Pons (tissue), 1 donor: ENCODE measurements at places on chromosomes 16 and 17.
A peak's percentile ranks its signal among the peaks of the same experiment; 100 is the strongest.

DNA sequence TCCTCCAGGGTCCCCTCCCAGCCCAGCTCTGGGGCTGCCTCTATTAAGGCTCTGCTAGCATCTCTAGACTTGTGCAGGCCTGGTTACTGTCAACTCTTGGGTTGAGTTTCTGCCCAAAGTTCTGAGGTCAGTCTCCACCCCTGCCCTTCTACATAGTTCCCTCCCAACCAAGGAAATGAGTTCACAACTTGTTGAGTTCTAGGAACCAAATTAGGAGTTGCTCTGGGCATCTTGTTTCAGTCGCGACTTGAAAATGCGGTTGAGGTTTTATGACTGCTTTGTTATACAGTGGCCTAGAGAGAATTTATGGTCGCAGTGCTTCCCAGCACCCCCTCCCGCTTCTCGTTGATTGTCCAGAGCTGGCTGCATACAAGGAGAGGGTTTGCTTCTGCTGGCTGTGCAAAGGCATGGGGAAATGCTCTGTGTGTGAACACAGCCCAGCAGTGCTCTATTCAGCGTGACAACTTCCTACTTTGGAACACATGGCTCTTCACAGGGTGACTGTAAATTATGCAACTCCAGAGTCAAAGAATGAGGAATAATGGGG lies 20.2 kb downstream of the GNAO1 start:
- peak; percentile 50 for DNase-seq

GRCh38 chr17:40317345-40317873 lies 8.4 kb downstream of the RARA start:
- DNase-seq = no peak

- peak; percentile 56 for DNase-seq
These were observed 20.0 kb upstream of the KIF19 start for GRCh38 chr17:74305865-74306654.

GRCh38 chr16:2739625-2740430 lies 12.6 kb upstream of the SRRM2 start:
- DNase-seq = no peak

DNA sequence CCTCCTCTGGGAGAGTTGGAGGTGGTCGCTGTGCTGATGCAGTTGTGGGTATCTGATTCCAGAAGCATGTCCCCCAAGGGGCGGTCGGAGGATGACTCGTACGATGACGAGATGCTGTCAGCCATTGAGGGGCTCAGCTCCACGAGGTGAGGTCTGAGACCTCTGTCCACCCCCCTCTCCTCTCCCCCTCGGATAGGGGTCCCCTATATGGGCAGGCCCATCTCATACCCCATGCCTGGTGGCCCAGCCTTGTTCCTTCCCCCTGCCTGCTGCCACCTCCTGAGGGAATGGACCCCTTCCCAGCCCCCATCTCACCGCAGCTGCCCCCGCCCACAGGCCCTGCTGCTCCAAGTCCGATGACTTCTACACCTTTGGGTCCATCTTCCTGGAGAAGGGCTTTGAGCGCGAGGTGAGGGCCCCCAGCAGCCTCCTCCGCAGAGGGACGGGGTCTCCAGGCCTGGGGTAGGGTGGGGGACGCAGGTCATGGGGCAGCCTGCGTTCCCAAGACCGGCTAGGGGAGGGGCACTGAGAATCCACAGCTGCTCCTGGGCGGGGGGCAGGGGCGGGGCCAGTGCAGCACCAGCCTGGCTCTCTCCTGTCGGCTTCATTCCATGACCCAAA lies 39.2 kb downstream of the ADCY7 start:
- no peak for DNase-seq

- DNase-seq = no peak
These were observed 291.9 kb upstream of the ZFHX3 start for GRCh38 chr16:73339821-73340220.

- DNase-seq = no peak
These were observed 351.3 kb downstream of the SOX9 start for GRCh38 chr17:72472106-72472505.

GRCh38 chr16:66287926-66288325 lies 78.6 kb upstream of the CDH5 start:
- no peak for DNase-seq

GRCh38 chr16:72234387-72234786 lies 62.4 kb upstream of the PMFBP1 start:
- DNase-seq = no peak

DNA sequence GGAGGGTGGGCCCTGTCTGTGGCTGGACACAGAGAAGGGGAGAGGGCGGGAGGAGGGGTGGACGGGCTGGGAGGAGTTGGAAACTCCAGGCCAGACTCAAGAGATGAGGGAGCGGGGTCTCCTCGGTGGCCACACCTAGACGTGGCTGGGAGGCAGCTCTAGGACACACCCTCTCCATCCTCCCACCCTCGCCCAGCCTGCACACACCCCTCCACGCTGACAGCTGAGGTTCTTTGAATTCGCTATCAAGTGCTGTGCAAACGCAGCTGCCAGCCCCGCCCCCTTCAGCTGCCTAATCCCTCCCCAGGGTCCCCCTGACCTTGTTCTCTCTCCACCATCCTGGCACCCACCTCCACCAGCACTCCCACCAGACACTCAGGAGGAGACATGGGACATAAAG lies 48.7 kb downstream of the DNAH17 start:
- DNase-seq = no peak

- DNase-seq = no peak
These were observed 26.0 kb downstream of the ACSF3 start for GRCh38 chr16:89119661-89120141.

GRCh38 chr17:41548844-41549595 lies 20.9 kb upstream of the KRT19 start:
- peak; percentile 74 for DNase-seq

DNA sequence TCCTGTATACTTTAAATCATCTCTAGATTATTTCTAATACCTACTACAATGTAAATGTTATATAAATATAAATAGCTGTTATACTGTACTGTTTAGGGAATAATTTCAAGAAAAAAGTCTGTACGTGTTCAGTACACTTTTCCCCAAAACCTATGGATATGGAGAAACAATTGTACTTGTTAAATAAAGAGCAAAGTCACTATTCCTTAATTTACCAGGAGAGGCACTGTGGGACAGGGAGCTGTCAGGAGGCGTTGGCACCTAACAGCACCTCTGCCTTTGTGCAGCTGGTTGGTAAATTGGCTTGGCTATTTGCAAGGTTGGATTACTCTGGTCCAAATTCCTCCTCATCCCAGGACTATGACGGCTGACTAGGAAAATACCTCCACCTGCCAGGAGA lies 28.0 kb downstream of the CRHR1 start:
- no peak for DNase-seq

- DNase-seq = no peak
These were observed 3.5 kb downstream of the TBX2 start for GRCh38 chr17:61402978-61403800.
